Stimulated activated CD8-positive, alpha-beta memory T cell treated with anti-CD3 and anti-CD28 coated beads, Interleukin-4, amount 100 ng/mL, for 4 hours (primary cell): ENCODE measurements at places on chromosomes 6 and 20.
A peak's percentile ranks its signal among the peaks of the same experiment; 100 is the strongest.

DNA sequence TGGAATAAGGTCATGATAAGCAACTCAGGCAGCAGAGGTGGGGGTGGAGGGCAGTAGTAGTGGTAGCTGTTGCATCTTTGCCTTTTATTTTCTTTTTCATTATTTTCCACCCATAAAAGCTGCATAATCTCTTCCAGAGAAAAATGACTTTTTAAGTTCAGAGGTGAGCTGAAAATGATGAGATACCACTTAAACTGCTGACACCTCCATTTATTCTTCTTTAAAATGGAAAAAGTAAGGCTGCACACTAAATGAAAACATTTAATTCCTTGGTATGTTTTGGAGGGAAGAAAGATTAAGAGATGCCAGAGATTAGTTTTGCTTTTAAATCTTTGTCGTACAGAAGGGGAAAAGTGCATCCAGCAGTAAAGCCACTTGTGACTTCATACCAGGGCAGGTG lies 97.2 kb downstream of the ADTRP start:
- no peak for DNase-seq

GRCh38 chr6:169097381-169097959 lies 156.2 kb downstream of the THBS2 start:
- no peak for DNase-seq

DNA sequence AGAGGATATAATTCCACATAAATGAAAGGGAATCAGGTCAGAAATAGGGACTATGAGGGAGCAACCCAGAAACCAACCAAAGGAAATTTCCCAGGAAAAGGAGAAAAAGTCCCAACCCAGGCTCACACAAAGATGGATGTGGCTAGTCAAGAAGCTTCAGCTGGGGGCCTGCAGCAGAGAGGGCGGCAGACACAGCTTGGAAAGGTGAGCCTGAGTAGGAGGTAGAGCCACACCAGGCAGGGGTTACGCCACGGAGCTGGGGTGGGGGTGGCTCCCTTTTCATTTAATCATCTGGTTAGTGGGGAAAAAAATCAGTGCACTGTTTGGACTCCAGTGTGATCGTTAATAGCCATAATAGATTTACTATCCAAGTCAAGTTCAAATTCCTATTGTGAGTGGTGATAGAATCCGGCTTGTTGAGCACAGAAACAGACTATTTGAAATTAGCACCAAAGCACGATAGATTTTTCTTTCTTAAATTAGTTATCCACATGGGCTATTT lies 220.6 kb downstream of the TPBG start:
- DNase-seq = no peak

DNA sequence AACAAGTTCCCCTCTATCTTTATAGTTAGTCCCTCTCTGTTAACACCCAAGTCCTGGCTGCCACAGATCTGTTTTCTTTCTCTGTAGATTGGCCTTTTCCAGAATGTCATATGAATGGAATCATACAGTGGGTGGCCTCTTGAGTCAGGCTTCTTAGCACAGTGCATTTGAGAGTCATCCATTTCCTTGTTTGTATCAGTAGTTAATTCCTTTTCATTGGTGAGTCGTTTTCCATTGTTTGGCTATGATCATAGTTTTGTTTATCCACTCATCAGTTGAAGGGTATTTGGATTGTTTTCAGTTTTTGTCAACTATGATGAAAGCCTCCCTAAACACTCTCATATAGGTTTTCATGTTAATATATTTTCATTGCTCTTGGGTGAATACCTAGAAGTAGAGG lies 248.3 kb downstream of the ARID1B start:
- DNase-seq = no peak

DNA sequence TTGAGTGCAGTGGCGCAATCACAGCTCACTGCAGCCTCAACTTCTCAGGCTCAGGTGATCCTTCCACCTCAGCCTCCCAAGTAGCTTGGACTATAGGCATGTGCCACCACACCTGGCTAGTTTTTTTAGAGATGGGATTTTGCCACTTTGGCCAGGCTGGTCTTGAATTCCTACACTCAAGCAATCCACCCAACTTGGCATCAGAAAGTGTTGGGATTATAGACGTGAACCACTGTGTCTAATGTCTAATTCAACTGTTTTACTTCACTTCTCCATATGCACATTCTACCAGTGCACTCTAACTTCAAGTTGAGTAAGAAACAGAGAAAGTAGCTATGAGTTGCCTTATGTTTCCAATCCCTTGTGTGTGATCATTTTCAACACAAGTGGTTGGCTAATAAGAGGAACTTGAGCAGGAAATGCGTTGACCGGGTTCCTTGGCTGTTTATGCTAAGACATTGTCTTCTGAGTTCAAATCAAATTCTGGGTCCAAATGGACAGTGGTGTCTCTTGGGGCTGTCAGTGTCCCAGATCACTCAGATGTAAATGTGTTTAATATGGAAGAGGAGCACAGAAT lies 23.9 kb downstream of the ZNF337 start:
- DNase-seq = no peak

DNA sequence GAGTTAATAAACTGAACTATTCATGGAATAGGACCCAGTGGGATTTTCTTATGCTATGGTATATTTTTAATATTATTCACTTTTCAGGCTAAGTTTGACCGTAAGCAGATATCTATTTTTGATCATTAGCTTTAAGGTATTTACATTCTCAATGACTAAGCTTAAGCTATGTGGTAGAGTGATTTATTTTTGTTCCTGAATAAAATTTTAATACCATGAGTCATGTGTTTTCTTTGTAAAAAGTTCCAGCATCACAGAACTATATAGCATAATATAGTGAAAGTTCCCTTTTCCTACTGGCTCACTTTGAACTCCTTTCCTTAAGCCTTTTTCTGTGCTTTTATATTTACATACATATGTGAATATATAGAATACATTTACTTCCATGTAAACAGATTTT lies 75.8 kb downstream of the BCKDHB start:
- DNase-seq = no peak

- no peak for DNase-seq
Measured at GRCh38 chr6:42278131-42278853, 60.6 kb upstream of the MRPS10 start.

DNA sequence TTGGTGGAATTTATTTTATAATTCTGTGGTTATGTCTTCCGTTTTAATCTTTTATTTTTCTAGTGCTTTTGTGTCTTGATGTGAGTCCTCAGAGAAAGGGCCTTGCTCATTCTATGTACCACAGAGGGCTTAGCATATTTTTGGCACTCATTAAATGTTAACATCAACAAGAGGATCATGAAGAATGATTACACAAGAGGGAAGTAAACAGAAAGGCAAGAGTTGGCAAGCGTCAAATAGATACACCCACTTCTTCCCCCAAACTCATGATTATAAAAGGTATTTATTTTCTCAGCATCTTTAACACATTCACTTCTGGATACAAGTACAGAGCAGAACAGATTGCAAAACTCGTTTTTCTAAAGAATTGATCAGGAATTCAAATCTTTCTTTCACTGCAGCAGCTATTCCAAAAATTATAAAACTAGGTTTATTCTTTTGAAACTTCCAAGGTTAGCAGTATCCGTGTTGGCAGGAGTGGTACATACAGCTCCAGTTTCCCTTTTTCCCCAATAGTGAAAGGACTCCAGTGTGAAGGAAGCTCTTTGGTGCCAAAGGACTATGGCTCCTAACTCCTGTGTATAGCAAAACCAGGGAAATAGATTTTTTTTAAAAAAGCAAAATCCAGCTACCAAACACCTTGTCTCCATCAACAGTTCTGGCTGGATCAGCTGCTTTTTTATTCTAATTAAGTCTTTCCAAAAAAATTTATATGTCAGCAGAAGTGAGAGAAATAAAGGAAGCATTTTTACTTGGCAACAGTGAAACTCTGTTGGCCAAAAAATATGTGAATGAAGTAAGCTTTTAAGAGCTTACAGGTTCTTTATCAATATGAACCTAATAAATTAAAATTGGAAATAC lies 221.9 kb downstream of the ADGRG6 start:
- DNase-seq = no peak

DNA sequence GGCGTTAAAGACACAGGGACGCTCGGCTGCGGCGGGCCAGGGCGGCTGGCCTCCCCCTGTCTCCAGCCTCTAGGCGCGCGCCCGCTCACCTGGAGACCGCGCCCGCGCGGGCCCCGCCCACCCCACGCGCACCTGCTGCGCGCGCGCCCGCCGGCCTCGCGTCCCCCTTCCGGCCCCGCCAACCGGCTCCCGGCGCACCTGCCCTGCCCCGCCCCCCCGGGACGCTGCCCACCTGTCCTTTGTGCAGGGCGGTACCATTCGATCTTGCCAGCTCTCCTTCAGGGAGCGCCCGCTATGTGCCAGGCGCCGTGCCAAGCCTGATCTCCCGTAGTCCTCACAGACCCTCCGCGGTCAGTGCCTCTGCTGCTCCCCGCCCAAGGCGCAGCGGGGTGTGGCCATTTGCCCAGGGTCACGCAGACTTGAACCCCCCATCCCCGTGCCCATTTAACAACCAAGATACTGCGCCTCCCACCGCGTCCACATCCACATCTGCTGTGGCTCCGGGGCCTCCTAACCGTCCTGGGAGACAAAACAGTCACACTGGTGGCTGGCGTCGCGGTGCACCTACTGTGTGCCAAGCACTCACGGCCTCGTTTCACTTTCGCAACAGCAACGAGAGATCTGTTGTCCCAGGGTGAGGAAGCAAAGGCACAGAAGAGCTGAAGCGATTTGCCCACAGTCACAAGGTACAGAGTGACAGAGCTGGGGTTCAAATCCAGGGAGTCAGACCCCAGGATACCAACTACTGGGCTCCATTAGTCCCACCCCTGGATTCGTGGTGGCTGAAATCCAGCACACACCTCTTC lies 48.1 kb downstream of the NOL4L start:
- DNase-seq = no peak

DNA sequence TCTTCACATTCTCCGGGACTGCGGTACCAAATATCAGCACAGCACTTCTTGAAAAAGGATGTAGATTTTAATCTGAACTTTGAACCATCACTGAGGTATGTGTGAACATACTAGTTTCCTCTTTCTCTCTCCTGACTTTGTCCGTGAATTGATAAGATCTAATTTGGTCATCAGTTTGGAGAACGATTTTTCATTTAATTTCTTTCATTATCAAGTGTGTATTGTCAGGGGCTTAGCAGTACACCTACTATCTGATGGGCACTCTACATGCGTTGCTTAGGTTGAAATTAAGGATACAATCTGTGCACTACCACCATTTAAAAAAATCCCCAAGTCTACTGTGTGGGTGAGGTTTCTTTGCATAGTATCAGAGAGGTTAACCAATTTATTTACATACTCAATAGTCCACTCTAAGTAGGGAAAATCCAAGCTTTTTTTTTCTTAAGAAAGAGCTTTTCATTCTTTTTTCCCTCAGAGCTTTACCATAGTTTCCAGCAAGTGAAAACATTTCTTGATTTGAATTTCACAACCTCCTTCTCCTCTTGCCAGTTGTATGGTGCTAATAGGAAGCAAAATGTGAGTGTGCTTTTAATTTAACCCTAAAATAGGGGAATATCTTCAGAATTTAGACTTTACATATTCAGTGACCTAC lies 105.4 kb upstream of the ESR1 start:
- no peak for DNase-seq

DNA sequence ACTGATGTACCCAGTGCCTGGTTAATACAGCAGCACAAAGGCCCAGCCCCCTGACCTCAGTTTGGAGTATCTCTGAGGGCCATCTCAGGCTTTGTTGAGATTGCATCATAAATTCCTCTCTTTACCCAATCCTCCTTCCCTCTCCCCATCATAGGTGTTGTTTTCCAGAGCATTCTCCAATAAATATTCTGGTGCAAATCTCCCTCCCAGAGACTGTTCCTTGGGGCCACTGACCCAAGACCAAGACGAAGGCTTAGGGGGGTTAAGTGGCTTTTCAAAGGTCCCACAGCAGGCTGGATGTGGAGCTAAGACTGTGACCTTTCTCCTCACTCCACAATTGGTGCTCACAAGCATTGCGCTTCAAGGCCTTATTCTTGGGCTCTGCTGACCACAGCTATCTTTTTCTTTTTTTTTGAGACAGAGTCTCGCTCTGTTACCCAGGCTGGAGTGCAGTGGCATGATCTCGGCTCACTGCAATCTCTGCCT lies 72.4 kb upstream of the ZMYND8 start:
- DNase-seq = no peak

GRCh38 chr6:156777577-156778453 lies 637 bp downstream of the ARID1B start:
- DNase-seq = peak; percentile 26

- DNase-seq = no peak
Measured at GRCh38 chr6:106927531-106928398, 46.8 kb downstream of the CD24 start.

GRCh38 chr20:4814696-4815252 lies 93.1 kb downstream of the PRND start:
- no peak for DNase-seq

DNA sequence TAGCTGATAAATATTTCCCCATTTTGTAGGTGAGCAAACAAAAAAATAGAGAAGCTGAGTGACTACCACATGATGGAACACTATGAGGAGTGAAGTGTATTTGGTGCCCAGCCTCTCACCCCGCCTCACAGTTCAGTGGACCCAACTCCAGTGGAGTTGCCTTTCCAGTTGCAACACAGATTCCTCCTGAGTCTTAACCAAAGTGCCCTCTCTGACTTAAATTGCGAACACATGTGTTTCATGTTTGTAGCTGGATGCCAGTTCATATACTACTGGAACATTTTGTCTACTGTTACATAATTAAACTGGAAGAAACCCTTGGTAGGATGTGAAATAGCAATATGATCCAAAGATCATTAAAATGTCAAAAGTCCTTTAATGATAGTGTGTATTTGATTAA lies 448.9 kb downstream of the COL12A1 start:
- no peak for DNase-seq

- no peak for DNase-seq
Measured at GRCh38 chr6:116412270-116412669, 41.5 kb downstream of the DSE start.

DNA sequence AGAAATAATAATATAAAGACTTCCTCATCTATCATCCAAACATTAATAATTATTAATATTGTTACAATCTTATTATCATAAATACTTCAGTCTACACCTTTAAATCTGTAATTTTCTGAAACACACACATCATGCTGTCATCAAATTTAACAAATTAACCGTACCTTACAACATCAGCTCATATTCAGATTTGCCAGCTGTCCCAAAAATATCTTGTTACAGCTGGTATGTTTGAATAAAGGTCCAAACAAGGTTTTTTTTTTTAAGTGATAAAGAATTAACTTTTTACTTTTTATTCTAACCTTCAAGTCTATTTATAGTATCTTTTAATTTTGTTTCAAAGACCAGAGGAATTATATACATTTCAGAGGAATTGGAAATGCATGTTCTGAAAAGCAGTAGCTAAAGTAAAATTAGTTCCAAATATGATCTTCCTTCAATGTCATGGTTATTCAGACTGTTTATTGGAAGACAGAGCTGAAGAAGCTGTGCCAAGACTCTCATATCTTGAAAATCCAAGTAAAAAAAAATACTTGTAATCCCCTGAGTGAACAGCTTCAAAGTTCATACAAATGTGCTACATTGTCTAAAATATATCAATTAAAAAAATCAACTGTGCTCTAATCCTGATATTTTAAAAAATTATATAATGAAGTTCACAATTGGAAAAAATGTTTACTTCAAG lies 161.7 kb upstream of the BMP5 start:
- no peak for DNase-seq

- no peak for DNase-seq
Measured at GRCh38 chr6:156658966-156659821, 118.0 kb upstream of the ARID1B start.

- DNase-seq = no peak
Measured at GRCh38 chr6:110897433-110897832, 22.8 kb downstream of the AMD1 start.
